T follicular helper cell (primary cell): ENCODE measurements at places on chromosomes 6 and 20.

DNA sequence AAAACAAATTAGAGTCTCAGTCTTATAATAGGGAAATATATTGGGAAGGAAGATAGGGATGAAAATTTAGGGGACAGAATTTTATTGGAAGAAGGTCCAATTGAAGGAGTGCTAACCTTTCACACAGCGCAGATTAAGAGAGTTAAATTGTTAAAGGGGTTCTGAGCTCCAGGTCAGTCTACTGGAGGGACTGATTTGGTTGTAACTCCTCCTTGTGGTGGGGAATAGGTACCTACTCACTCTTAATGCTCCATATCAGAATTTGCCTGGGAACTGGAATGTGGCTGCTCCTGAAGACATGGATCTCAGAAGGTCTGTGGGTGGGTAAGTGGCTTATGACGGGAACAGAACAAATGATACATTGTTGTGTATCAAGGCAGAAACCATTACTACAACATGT lies 143.5 kb downstream of the FLRT3 start:
- DNase-seq = no peak

GRCh38 chr6:26550250-26550993 lies 12.3 kb downstream of the HMGN4 start:
- DNase-seq = peak; percentile 27

DNA sequence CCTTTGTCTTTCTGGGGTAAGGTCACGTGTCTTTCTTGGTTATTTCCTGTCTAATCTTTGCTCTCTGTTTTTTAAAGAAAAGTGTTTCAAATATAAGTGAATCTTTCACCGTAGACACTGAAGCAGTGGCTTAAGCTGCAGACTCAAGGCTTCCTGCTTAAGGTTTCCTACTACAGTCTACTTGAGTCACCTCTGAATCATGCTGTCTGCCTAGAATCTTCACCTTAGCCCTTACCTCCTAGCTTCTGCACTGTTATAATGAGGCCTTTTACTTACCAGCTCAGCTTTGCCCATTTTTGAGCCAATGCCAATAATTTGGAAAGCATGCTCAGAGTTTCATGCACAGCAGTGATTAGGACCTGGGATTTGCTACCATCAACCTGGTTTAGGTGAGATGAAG lies 30.6 kb downstream of the ADGRF4 start:
- DNase-seq = no peak

DNA sequence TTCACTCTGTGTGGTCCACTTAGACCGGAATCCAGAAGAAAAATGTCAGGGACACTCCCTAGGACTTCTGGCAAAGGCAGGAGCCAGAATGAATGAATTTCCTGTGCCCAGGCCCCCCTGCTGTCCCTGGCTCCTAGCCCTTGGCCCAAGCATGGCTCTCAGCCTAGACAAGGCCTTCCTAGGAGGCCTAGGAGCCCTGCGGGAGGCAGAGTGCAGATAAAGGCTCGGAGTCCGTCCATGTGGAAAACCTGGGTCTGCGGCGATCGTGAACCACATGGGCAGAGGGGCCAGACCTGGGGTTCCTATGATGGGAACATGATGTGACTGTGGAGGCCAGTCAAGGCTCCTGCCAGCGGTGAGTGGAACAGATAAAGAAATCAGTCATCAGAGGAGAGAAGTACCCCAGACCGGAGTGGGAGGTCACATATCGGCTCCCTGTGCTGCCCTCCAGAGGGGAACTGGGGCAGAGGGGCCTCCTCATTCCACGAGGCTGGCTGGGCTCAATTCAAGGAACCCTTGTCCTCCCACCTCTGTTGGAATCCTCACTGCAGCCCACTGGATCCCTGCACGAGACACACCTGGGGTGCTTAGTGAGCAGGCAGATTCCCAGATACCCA lies 5.9 kb upstream of the VSTM2L start:
- DNase-seq = no peak

DNA sequence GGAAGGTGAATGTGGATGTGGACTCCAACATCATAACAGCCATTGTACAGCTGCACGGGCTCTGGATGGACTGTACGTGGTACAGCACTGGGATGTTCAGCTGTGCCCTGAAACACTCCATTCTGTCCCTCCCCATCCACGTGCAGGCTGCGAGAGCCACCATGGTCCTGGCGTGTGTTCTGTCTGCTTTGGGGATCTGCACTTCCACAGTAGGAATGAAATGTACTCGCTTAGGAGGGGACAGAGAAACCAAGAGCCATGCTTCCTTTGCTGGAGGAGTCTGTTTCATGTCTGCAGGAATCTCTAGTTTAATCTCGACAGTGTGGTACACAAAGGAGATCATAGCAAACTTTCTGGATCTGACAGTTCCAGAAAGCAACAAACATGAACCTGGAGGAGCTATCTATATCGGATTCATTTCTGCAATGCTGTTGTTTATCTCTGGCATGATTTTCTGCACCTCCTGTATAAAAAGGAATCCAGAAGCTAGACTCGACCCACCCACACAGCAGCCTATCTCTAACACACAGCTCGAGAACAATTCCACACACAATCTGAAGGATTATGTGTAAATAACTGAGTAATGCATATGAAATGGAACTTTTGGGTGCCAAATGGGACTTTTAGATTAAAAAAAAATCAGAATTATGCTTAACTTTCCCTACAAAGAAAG lies 12.1 kb downstream of the CLDN20 start:
- no peak for DNase-seq

GRCh38 chr6:35730745-35731413 lies 6.0 kb upstream of the ARMC12 start:
- no peak for DNase-seq

GRCh38 chr6:88141561-88142296 lies 24.4 kb downstream of the CNR1 start:
- DNase-seq = no peak

DNA sequence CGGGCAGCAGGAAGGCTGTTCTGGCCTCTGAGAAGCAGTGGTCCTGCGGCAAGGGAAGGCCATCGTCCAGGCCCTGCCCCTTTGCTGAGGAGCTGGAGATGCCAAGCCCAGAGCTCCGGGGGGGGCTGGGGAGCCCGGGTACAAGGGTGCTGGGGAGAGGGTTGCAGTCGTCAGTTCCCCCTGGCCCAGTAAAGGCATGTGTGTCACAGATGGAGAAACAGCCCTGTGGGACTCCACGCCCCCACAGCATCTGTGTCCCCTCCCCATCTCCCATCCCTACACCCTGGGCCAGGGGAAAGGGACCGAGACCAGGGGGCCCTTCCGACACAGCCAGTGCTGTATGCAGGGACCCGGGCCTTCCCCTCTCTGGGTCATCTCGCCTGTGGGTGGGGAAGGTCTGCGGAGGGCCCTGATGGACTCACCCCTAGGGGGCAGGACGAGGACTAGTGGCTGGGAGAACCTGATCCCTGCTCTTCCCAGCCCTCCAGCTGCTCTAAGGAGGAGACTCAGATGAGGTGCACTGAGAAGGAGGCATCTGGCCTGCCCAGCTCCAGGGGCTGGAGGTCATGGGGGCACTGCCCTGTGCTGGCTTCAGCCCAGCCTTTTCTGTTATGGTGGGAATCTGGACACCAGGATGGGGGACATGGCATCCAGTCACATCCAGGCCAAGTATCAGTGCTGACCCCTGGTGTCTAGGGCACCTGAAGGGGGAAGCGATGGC lies 609 bp downstream of the MYL9 start:
- no peak for DNase-seq

DNA sequence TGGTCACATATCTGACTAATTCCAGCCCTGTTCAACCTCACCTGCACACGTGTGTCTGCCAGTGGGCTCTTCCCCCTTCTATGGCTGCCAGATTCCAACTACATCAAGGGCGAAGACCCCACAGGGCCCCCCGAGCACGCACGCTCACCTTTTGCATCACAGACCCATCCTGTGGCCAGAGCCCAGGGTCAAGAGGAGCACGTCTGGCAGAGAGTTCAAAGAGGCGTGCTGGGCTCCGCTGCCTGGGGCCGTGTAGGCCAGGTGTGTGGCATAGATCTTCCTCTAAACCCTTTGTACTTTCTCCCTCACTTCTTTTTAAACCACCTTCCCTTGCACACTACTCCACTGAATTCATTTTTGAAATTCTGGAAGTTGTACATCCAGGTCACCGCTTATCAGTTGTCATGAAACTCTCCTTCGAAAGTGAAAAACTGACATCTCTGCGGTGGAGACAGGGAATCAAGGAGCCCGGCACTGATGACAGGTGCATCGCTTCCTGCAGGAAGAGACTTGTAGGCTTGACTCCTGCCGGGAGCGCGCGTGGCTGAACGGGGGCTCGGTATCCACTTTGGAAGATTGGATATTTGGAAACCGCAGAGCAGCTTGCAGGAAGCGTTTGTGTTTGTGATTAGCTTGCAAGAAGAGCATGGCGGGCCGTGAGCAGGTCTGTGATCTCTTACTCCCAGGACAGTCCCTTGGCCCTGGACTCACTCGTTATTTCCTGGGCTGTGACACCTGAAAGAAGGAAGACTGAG lies 397.2 kb downstream of the CDH4 start:
- no peak for DNase-seq

DNA sequence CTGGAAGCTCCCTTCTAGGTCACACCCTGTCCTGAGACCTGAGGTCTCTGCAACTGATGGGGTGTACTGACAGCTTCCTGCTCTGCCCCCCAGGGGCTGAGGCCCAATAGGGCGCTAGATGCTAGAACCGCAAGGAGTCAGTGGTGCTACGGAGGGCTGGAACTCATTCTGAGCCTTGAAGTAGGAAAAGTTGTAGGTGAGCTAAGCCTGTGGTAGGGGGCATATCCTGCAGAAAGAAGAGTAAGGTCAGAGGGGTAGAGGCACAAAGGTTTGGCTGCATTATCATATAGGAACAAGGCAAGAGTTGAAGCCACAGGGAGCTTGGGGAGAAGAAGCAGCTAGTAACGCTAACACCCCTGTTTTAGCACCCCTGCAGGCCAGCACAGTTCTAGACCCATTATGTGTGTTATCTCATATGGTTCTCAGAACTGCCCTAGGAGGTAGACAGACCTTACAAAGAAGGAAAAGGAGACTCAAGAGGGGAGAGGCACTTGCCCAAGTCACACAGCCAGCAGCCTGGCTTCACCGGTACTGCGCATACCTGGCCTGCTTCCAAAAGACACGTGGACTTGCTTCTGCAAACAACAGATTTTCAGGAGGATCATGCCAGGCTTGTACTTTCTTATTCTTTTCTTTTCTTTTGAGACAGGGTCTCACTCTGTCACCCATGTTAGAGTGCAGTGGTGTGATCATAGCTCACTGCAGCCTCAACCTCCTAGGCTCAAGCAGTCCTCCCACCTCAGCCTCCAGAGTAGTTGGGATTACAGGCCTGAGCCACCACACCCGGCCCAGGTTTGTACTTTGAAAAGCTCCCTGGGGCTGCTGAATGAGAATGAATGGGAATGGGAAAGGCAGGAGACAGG lies 156.1 kb downstream of the MRPL14 start:
- DNase-seq = no peak

GRCh38 chr20:29762620-29763019 lies 1494.8 kb upstream of the DEFB115 start:
- DNase-seq = no peak

DNA sequence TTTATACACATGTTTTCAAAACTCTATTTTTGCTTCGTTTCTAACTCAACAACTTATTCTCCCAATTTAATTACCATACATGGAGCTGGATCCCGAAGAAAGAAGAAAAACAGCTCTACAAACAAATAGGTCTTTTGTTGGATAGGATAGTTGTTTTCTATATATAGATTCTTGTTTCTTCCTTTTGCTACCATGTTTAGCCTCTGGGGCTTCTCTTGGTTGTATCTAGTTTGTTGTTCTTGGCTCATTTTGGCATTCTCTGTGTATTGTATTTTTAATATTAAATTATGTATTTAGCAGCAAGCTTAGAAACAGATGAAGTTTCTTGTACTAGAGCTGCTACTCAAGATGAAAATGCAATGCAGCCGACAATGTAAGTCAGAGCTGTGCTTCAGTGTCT lies 60.9 kb downstream of the PLCB4 start:
- no peak for DNase-seq

- DNase-seq = no peak
Measured at GRCh38 chr6:105781915-105782314, 304.2 kb upstream of the PRDM1 start.

GRCh38 chr6:53103993-53104675 lies 38.9 kb downstream of the FBXO9 start:
- no peak for DNase-seq

DNA sequence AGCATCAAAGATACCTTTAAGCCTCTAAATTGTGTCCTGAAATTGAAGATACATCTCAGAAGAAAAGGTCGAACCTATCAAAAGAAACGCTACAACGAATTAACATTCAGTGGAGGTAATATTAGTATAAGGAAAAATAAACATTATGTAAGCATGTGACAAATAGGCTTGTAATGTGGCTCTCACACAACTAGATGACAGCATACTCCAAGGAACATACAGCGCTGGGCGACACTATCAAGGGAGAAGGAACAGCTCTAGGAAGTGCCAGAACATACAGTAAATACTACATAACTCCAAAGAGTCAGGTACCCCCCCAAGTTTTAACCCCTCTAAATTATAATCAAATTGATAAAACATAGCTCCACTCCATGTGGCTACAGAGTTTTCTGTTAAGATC lies 103.5 kb downstream of the LAMP5 start:
- no peak for DNase-seq

DNA sequence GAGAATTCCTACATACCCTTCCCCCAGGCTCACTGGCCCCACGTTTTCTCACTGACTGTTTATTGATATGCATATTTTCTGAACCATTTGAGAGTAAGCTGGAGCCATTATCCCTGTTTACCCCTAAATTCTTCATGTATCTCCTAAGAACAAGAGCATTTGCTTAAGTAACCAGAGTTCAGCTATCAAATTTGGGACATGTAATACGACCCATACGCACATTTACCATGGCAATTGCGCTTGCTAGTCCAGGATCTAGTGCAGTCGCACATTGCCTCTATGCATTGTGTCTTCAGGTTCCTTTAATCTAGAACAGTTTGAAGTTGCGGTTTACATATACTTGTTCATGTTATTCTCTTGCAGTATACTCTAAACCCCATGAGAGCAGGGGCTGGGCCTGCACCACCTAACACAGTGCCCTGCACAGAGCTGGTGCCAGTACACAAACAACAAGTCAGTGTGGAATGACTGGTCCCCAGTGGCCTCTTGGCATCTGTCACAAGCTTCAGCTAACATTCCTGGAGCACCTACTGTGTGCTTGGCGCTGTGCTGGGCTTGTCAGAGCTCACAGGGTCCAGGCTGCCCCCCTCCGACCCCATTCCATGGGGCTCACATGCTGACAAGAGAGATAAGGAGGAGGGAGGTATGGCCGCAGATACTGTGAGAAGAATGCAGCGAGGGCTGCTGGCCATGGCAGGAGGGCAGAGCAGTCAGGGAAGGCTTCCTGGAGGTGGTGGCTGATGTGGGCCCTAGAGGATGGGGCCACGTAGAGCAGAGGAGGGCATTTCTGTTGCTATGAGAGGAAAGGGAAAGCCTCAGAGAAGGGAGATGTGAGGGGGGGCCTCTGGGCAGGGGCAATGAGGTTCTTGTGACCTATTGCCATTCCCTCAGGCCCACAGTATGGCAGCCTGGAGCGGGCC lies 28.1 kb downstream of the SPDEF start:
- no peak for DNase-seq

DNA sequence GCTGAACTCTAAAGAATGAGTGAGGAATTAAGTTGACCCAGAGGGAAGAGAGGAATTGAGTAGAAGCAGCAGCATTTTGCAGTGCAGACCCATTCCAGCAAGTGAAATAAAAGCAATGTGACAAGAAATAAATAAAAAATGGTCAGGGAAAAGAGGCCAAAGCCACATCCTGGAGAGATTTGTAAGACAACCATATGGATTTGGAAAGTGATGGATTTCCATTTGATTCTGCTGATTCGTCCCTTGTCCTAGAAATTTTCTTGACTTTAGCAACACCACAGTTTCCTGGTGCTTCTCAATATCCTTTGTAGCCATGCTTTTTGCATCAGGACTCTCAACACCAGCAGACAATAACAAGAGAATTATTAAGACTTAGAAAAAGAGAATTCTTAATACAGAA lies 29.8 kb downstream of the ANKEF1 start:
- DNase-seq = no peak

- DNase-seq = no peak
Measured at GRCh38 chr6:115544765-115545671, 515.7 kb downstream of the FRK start.
